ENCODE measurements at places on chromosomes 2 and 18. TPM values are rescaled to one million over a fixed set of nuclear protein-coding genes. Genes with fewer than 3 reads are reported as not detected.

TMEM178A gene
- total RNA-seq, result 0.43 TPM

- no peaks in the 10 kb centered on the region for H3K36me3 ChIP-seq
- no peak overlapping the region for H3K27ac ChIP-seq
- H3K4me3 ChIP-seq, result no peak overlapping the region
- no peaks in the 10 kb centered on the region for H3K4me1 ChIP-seq
Measured at GRCh38 chr2:70498054-70498453, 55.6 kb downstream of the TGFA start.

CXCR4 gene
- total RNA-seq, result 212 TPM

DNA sequence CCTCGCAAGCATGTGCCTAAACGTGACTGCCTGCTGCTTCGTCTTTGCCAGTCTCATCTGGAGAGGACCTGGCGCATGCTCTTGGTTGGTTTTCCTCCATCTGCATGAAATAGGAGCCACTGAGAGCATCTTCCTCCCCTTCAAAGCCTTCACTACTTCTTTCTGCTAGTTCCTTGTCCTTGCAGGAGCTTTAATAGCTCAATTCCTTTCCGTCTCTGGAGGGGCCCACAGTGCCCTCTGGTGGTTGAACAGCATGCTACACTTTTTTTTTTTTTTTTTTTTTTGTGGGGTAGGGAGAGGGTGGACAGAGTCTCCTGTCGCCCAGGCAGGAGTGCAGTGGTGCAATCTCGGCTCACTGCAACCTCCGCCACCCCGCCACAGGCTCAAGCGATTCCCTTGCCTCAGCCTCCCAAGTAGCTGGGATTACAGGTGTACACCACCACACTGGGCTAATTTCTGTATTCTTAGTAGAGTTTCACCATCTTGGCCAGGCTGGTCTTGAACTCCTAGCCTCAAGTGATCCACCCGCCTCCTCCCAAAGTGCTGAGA lies 59.6 kb downstream of the SP110 start:
- H3K4me1 ChIP-seq, result peaks cover 2% of the 10 kb centered on the region
- peaks cover 17% of the 10 kb centered on the region for H3K36me3 ChIP-seq
- peak; percentile 62 for DNase-seq
- no peak overlapping the region for H3K4me3 ChIP-seq
- no peak overlapping the region for H3K27ac ChIP-seq

DNA sequence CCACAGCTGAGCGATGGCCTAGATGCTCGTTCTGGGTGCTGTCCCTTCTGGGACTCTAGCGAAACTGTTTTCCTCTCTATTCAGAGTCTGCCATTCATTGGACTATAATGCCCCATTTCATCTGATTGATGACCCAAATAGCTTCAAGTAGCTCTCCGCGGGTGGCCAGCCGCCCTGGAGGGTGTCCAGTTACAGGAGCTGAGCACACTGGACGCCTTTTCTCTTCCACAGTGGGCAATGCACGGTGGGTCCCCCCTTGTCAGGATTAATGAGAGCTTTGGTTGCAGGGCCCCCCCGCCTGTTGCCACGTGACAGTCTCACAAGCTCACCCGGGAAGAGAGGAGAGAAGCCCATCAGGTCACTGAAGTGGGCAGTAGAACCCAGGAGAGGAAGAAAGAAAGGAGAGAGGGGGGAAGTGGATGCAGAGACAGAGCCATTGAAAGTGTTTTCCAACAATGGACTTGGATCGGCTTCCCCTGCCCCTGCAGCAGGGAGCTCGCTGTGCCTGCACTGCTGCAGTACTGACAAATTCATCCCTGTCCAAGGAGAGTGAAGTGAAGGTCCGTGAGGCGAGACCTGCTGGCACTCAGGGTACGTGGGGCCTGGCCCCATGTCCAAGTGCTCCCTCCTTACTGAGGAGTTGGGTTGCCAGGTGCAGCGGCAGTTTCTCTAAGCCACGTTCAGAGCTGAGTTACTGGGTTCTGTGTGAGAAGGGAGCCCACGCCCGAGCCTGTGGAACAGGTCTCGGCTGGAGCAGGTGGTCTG lies 44.8 kb downstream of the DIPK1C start:
- no peaks in the 10 kb centered on the region for H3K36me3 ChIP-seq
- no peak for DNase-seq
- no peak overlapping the region for H3K4me3 ChIP-seq

All from activated CD4-positive, alpha-beta memory T cell treated with anti-CD3 and anti-CD28 coated beads, Interleukin-2, amount 10 ng/mL, durations not matched to agents 7 days and 5 days (primary cell).